ENCODE measurements at places on chromosomes 1 and 21. TPM values are rescaled to one million over a fixed set of nuclear protein-coding genes. Genes with fewer than 3 reads are reported as not detected.

The ELAPOR1 gene
- total RNA-seq = 0.41 TPM

The OR2T35 gene
- total RNA-seq = not detected

The TSTD1 gene
- 10.5 TPM for total RNA-seq

GRCh38 chr1:10863886-10864285 lies 67.4 kb upstream of the CASZ1 start:
- DNase-seq = no peak

The DNAI4 gene
- total RNA-seq = 6.9 TPM

The ZBTB8A gene
- 5.6 TPM for total RNA-seq

GRCh38 chr1:57623039-57623790 lies 199.4 kb upstream of the DAB1 start:
- DNase-seq = no peak

DNA sequence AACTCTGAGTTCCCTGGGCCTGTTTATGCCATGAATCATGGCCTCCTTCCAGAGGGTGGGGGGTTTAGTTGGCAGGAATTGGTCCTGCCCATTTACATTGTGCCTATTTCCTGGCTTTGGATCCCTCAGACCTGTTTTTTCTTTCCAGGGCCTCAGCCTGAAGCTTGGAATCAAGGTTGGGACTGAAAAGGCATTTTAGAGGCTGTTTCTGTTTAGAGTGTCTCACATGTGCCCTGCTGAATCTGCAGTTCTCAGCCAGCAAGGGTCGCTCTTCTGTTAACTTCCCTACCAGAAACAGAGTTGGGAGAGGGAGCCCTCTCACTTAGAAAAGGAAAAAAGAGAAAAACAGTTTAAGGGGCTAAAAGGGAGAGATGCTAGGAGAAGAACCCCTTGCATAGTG lies 191.1 kb downstream of the PTPRC start:
- no peak for DNase-seq

The OR2T1 gene
- not detected for total RNA-seq

- no peak for DNase-seq
Measured at GRCh38 chr1:160963521-160963920, 8.9 kb upstream of the ITLN2 start.

DNA sequence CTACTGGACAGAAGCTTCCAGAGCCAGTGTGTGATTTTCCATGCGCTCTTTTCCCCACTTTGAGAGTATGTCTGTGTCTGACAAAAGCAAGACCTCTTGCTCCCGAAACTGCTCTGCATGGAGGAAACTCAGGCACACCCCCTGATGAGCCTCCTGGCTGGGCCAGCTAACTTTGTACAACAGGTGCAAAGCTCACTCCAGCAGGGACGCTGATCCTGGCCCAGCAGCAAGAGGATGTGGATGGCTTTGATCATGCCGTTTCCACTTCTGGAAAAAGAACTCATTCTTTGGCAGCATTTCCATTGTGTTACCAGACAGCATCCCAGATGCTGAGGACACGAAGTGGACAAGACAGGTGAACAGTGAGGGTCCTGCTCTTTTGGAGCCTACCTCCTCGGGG lies 103.1 kb downstream of the TLR5 start:
- no peak for DNase-seq

The TRPM2 gene
- total RNA-seq = 3.0 TPM

- DNase-seq = no peak
Measured at GRCh38 chr1:19960591-19960990, 18.8 kb downstream of the PLA2G2A start.
